Stimulated activated CD4-positive, alpha-beta T cell treated with anti-CD3 and anti-CD28 coated beads, Interleukin-1b, Interleukin-23, amount 100 ng/mL, for 4 hours (primary cell): ENCODE measurements at places on chromosomes 5 and 9.

DNA sequence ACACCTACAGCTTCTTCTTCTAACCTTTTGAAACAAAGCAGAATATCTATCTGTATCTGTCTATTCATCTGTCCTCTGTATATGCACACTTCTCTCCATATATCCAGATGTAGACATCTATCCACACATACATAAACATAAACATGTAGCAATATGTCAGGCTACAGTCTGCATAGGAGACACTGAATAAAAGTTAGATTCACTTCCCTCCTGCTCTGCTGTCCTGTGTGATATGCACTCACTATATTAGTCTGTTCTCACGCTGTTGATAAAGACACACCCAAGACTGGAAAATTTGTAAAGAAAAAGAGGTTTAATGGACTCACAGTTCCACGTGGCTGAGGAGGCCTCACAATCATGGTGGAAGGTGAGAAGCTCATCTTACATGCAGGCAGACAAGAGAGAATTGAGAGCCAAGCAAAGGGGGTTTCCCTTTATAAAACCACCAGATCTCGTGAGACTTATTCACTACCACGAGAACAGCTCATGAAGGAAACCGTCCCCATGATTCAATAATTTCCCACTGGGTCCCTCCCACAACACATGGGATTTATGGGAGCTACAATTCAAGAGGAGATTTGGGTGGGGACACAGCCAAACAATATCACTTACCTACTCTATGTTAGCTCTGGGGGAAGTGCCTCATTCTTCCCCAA lies 24.1 kb downstream of the RANBP3L start:
- DNase-seq, result no peak

DNA sequence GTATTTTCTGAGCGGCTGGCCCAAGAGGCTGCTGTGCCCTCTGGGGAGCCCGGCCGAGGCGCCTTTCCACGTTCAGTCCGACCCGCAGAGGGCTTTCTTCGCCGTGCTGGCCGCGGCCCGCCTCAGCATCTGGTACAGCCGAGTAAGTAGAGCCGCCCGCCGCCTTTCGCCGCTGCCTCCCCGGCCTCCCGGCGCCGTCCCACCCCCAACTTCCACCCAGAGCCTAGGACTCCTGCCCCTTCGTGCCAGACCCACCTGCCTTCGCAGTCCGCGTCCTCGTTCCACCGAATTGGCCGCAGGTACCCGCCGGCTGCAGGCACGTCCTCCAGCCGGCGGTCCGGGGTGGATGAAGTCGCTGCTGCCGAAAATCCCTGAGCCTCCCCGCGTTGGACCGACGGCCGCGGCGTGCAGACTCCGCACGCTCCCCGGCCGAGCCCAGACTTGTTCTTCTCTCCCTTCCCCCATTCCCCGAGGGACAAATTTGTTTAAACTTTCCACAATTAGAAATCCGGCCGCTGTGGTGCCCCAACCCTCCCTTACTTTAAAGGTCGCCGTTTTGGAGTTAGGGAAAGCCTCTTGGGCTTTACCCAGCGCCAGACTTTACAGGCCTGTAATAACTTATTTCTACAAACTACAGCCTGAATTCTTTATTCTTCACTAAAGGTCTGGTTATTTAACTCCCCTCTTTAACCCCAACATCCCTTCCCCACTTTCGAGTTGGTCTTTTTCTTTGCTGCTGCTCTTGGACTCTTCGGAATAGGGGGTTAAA lies 589 bp downstream of the RIC1 start:
- DNase-seq, result peak; percentile 31

DNA sequence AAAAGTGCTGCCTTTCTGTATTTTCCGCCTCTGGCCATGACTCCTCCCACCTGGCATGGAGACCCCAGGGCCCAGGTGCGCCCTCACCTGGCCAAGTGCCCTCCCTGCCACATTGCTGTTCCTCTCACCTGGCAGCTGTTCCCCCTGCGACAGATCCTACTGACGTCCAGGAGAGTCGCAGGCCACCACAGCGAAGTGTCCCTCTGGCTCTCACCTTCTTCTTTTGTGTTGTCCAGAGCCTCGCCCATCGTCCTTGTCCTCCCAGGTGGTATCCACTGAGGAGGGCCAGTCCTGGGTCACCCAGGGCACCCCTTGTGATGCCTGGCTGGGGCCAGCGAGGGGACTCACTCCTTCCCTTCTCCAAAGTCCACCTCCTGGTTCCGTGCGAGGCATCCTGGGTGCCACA lies 2.6 kb downstream of the NKD2 start:
- DNase-seq, result peak; percentile 45

- DNase-seq, result no peak
Measured at GRCh38 chr5:86756839-86757238, 139.1 kb downstream of the COX7C start.

DNA sequence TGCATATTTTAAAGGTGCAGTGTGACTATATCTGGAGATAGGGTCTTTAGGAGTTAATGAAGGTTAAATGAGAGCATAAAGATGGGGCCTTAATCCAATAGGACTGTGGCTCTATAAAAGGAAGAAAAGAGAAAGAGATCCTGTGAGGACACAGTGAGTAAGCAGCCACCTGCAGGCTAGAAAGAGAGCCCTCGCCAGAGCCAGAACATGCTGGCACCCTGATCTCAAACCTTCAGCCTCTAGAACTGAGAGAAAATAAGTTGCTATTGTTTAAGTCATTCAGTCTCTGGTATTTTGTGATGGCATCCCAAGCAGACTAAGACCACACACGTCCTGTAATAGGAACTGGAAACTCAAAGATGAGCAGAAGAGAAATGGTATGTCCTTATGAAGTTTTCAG lies 41.0 kb downstream of the RNF180 start:
- no peak for DNase-seq

GRCh38 chr9:98248737-98249474 lies 6.5 kb downstream of the TBC1D2 start:
- DNase-seq, result no peak

- no peak for DNase-seq
Measured at GRCh38 chr5:170251462-170251861, 18.7 kb downstream of the C5orf58 start.
